Activated naive CD4-positive, alpha-beta T cell treated with anti-CD3 and anti-CD28 coated beads, Interleukin-2, amount 10 ng/mL, durations not matched to agents 7 days and 5 days (primary cell): ENCODE measurements at places on chromosomes 3 and 15.
A peak's percentile ranks its signal among the peaks of the same experiment; 100 is the strongest.

GRCh38 chr3:78268716-78269668 is 1229.1 kb downstream of the ROBO2 start:
- no peak for DNase-seq

GRCh38 chr3:126533506-126533905 is 9.6 kb downstream of the CHST13 start:
- no peak for DNase-seq

- DNase-seq, result peak; percentile 94
These were observed 267.0 kb downstream of the PLCL2 start for GRCh38 chr3:17151598-17152373.

- no peak for DNase-seq
These were observed 98.4 kb upstream of the CTDSPL start for GRCh38 chr3:37763309-37763708.

DNA sequence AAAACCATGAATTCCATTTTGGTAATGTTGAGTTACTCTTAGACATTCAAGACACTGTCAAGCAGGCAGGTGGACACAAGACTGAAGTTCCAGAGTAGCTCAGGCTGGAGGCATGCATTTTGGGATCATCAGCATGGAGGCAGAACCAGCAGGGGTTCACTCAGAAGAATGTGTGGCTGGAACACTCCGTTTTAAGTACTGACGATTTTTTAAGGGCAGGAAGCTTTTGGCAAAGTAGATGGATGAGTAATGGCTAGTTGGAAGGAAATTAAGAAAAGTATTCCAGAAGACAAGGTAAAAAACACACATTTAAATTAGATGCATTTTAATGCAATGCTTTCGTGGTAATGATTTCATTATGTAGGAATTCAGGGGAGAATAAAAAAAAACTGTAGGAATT is 420.4 kb downstream of the ROBO2 start:
- DNase-seq, result no peak

DNA sequence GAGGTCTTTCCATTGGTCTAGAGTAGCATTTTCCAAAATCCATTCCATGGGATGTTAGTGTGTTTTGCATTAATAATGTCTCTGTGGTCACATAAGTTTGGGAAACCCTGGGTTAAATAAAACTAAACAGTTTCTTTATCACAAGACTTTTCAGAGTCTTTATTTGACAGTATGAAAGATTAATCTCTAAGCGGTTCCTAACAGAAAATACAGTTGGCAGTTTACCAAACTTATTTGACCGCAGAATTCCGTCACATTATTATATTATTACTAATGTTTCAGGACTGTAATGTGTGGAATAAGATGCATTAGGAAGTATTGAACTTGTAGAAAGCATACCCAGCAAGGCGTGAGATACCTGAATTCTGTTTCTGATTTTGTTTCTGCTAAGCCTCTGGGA is 71.5 kb upstream of the ADAMTSL3 start:
- DNase-seq, result no peak

DNA sequence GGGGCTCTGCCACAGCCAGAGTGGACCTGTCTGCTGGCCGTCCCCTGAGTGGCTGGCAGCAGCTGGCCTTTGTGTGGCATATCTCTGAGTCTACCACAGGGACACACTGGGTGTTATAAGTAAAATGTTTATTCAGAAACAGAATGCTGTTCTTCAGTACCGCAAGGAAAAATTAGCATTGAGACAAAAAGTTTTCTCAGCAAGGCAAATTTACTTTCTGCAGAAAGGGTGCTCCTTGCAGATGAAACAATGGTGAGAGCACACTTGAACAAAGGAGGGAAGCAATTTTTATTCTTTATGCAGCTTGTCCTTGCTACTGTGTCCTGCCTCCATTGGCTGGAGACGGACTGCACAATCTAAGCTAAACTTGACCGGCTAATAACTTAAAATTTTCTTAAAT is 4.0 kb downstream of the TMEM89 start:
- DNase-seq, result no peak

DNA sequence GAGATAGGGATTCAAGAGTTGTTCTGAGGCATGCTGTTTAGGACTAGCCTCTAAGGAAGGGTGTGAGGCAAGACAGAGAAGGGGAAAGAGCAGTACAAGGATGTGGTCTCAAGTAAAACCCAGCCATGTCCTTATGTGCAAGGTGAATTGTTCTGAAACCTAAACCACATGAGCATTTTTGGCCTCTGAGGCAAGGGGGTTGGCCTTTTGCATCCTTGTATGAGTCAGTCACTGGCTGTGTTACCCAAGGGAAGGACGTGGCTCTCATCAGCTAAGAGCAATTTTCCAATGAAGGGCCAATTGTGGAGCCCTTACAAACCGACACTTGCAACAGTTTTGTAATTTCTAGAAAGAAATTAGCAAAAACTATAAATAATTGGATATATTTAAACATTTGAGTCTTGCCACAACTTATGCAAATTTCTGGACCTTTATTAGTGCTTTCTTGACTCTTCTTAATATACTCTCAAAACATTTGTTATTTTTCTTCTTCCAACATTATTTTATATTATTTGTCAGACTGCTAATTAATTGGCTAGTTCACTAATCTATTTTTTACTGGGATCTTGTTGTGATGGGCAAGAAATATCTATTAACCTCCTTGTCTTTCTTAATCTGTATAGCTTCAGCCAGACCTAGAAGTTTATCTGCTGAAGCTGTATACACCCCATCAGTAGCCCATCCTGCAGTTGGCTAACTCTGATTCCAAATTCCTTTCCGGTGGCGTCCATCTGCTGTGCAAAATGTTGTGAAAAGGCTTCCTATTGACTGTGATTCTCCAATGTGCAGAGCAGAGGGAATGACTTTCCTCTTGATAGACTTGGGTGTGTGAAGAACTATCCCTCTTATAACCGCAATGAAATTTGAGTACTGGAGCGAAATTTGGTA is 97.7 kb upstream of the P2RY1 start:
- DNase-seq, result no peak

GRCh38 chr15:35136321-35137189 is 51.5 kb upstream of the NANOGP8 start:
- DNase-seq, result no peak

DNA sequence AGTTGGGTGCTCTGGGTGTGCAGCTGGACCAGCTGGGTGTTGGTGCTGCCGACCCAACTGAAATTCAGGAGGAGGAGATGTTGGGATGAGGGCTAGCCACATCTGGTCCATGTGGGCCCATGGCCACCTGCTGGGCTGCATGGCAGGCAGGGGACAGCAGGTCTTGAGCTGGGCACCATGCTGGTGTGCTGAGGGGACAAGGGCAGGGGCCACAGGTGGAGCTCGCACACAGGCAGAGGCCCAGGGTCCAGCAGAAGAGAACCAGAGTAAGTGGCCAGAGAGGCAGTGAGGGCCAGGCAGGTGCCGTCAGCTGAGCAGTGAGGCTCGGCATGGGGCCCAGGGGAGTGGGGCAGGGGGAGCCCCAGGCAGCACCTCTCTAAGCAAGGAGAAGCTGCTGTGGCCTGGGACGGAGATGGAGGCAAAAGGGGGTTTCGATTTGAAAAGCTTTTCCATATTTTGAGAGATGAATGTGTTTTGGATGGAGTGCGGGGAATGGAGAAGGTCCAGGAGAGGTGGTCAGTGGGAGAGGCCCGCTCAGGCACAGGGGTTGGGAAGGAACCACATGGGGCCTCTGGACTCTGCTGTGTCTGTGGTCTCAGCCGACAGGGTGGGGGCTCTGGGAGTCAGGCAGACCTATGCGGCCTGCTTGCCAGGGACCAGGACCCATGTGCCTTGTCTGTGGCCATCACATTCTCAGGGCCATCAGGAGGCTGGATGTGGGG is 30.5 kb upstream of the PLXNA1 start:
- DNase-seq, result no peak

DNA sequence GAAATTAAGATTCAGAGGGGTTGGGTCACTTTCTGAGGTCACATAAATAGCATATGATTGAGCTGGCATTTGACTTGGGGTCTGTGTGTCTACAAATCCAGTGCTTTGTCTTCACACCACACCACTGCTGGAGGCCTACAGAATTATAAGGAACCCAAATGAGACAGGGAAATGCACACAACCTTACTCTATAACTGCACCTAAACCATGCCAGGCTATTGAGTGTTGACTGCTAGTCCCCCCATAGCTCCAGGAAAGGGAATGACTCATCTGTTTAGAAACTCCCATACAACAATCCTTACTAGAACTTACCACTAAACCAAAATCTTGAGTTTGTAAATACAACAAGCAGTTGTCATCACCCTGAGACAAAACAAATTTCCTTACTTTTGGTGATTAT is 16.9 kb upstream of the TSC22D2 start:
- DNase-seq, result no peak

DNA sequence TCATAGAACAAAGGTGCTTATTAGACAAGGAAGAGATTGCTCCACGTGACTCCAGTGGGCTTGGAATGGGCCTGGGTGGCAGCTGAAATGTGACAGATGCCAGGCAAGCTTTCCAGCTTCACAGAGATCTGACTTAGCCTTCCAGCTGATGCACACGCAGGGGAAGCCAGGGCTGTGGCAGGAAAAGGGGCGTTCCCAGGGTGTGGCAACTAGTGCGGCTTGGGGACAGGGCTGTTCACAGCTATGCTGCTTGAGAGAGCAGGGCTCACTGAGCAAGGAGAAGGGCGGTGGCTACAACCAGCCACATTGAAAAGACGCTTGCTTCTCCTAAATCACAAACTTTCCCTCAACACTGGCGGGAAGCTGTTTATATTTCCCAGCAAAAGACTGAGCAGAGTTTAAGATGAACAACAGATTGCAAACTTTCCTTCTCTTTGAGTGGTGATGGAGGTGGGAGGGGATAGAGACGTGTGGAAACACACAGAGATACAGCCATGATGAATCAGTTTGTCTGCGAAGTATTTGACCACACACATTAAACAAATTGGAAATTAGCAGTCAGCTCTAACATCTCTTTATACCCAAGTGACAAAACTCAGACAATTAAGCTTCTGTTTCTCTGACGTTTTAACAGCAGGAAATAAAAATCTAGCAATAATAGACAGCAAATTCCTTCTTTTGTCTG is 127.5 kb downstream of the BDH1 start:
- DNase-seq, result peak; percentile 76

- DNase-seq, result no peak
These were observed 847.7 kb downstream of the ROBO2 start for GRCh38 chr3:77887611-77888010.

DNA sequence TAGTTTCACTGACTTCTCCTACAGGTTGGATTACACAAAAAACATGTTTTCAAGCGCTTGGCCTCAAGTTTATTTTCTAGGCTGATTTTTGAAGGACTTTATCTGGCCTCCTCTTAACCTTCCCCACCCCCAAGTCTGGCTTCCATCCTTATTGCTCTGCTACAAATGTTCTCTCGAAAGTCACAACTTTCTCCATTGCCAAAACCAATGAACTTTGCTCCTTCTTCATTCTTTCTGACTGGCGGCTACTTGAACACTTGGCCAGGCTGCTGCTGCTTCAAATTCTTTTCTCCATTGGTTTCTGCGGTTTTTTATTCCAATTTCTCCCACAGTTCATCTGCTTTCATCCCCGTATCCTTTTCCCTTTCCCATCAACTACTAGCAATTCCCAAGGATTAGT is 106.6 kb downstream of the TOP2B start:
- no peak for DNase-seq

DNA sequence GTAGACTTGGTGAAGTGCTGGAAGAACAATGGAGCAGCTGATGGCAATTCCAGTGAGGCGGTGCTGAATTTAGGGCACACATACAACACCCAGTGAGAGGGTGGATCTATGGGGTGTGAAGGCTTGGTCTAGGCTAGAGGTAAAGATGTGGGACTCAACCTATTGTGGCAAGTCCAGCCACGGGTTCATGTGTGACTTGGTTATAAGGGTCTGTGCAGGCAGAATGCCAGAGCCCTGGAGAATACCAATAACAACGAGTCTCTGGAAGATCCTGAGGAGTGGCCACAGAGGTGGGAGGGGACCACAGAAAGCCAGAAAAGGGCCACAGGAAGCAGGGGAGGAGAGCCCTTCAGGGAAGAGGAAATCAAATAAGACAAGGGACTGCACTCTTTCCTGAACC is 55.0 kb downstream of the VGLL4 start:
- DNase-seq, result no peak

GRCh38 chr15:84840741-84841429 is 23.7 kb downstream of the ALPK3 start:
- no peak for DNase-seq

DNA sequence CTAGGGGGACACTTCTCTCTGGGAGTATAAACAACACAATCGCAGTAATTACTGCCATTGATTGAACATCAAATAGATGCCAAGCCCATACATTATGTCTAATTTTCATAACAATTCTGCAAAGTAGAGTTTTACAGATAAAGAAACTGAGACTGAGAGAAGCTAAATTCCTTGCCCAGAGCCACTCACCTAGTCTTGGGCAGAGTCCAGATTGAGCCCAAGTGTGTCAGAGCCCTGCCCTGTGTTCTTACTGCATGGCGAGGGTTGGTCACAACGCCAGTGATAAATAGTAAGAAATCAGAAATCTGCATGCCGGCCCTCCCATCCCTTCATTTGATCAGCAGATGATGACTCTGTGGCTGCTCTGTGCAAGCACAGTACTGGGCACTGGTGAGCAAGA is 106.3 kb downstream of the C3orf70 start:
- DNase-seq, result no peak

DNA sequence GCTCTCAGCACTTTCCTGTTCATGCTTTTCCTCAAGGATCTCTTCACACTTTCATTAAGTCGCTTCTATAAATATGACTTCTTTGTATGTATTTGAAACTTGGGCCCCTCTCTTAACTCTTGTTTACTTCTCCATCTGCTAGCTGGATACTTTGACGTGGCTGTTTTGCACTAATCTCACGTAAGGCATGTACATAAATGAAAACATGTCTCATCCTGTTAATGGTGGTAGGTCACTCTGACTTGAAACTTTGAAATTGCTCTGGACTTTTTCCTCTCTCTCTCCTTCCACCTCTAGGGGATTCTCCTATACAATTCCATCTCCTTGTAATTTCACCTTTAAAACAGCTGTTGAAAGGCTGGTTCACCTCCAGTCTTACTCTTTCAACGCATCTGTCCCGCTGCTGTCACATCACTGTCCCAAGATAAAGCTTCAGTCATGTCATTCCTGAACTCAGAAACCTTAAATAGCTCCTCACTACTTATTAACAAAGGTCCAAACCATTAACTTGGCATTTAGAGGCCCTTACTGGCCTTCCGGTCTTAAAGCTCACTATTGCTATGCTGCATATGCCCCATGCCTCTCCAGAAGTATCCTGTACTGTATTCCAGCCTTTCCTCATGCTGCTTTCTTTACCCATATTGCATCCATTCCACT is 1.2 kb downstream of the BLOC1S6 start:
- no peak for DNase-seq

GRCh38 chr3:15630646-15631350 is 29.3 kb downstream of the BTD start:
- no peak for DNase-seq

DNA sequence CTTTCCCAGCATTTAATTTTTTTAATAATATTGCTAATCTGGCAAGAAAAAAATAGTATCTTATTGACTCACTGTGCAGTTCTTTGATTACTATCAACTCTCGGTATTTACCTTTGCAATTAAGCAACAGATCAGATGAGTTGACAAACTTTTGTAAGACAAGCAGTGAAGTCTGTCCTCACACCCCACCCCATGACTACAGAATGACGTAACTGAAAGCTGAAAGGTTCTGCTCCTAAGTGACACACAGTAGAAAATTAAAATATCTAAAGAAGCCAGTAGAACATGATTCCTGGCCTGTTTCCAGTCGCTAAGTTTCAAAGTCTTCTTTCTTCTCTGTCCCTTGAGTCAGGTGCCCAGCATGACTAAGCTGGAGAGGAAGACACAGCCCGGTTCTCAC is 135.5 kb downstream of the STT3B start:
- no peak for DNase-seq

GRCh38 chr15:74857671-74858368 is 14.9 kb upstream of the ULK3 start:
- DNase-seq, result no peak

- no peak for DNase-seq
These were observed 928.9 kb upstream of the NR2F2 start for GRCh38 chr15:95401587-95401986.
